Progenitor cell of endocrine pancreas (in vitro differentiated cells): ENCODE measurements at places on chromosomes 7 and 10.

GRCh38 chr7:17617857-17618651, 319.6 kb downstream of the AHR start:
- H3K36me3 ChIP-seq, result no peaks in the 10 kb centered on the region
- H3K4me1 ChIP-seq, result peaks cover 25% of the 10 kb centered on the region
- peak overlapping the region; percentile 67 for H3K4me3 ChIP-seq
- no peak for DNase-seq
- peak overlapping the region; percentile 76 for H3K27ac ChIP-seq

- no peaks in the 10 kb centered on the region for H3K4me1 ChIP-seq
- H3K36me3 ChIP-seq, result no peaks in the 10 kb centered on the region
- no peaks in the 10 kb centered on the region for H3K27me3 ChIP-seq
- H3K4me3 ChIP-seq, result no peak overlapping the region
- peak; percentile 70 for DNase-seq
- H3K27ac ChIP-seq, result no peak overlapping the region
Observed at GRCh38 chr10:132223156-132223590, 36.4 kb downstream of the DPYSL4 start.

GRCh38 chr7:77498659-77499379, 38.3 kb upstream of the PTPN12 start:
- no peaks in the 10 kb centered on the region for H3K4me1 ChIP-seq
- no peak overlapping the region for H3K4me3 ChIP-seq
- no peak overlapping the region for H3K27ac ChIP-seq
- DNase-seq, result no peak
- H3K27me3 ChIP-seq, result no peaks in the 10 kb centered on the region
- no peaks in the 10 kb centered on the region for H3K36me3 ChIP-seq

DNA sequence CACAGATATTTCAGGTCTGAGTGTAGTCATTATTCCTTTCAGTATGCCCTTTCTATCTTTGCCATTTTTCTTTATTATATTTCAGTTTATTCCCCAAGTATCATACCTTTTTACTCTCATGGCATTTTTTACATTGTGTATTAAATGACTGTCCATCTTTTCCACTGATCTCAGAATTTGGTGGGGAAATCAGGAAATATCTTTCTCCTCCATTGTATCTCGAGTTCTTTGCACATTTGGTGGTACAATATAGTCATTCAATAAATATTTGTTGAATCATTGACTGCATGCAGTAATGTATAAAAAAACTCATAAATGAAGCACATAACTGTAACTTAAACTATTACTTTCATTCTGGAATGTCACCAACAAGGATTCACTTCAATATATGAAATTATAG, 354.7 kb downstream of the HGF start:
- no peak overlapping the region for H3K4me3 ChIP-seq
- H3K4me1 ChIP-seq, result peaks cover 9% of the 10 kb centered on the region
- H3K27ac ChIP-seq, result no peak overlapping the region
- no peaks in the 10 kb centered on the region for H3K27me3 ChIP-seq

DNA sequence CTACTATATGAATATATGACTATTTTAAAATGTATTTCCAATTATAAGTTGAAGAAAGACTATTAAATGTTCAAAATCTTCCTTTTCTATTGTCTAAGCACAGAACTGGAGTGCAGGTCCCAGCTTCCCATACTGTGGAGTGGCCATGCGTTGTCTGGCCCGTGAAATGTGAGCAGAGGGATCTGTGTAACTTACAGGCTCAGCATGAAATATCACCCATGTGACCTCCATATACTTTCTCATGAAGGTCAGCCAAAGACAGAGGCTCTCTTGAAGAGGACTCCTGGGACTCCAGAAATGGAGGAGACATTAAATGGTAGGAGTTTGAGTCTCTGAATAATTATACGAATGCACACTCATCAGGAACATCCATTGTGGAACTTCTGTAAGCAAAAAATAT, 92.4 kb upstream of the CAV2 start:
- H3K27ac ChIP-seq, result no peak overlapping the region
- H3K36me3 ChIP-seq, result peaks cover 1% of the 10 kb centered on the region
- H3K4me3 ChIP-seq, result no peak overlapping the region
- H3K27me3 ChIP-seq, result no peaks in the 10 kb centered on the region
- H3K4me1 ChIP-seq, result peaks cover 4% of the 10 kb centered on the region
- no peak for DNase-seq

DNA sequence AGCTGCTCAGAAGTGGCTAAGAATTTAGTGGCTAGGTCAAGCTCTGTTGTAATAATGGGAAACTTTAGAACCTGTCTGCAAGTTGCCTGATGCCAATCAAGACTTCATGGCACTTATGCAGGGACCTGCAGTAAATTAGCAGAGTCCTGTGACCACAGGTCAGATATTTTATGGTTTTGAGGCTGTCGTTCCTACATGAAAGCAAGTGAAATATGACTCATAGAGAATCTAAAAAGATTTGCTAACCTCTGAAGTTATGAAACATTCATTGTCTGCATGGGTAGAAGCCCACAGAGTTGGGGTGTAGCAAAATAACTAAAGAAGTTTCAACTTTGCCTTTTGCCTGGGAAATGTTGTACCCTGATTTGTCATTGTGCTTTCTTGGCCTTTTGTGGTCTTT, 32.3 kb downstream of the SLC39A12 start:
- peaks cover 2% of the 10 kb centered on the region for H3K4me1 ChIP-seq
- DNase-seq, result no peak
- H3K4me3 ChIP-seq, result no peak overlapping the region
- no peak overlapping the region for H3K27ac ChIP-seq
- H3K36me3 ChIP-seq, result no peaks in the 10 kb centered on the region
- peaks cover 4% of the 10 kb centered on the region for H3K27me3 ChIP-seq

DNA sequence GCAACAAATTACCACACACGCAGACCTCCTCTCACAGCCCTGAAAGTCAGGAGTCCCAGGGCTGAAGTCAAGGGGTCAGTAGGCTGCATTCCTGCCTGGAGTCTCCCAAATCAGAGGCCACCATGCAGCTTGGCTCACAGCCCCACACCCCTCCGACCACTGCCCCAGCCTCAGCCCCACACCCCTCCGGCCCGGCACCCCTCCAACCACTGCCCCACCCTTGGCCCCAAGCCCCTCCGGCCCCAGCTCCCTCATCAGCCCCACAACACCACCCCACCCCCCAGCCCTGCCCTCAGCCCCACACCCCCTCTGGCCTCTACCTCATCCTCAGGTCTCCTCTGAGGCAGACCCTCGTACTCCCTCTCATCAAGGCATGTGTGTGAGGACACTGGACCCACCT, 85.7 kb downstream of the DIP2C start:
- H3K4me3 ChIP-seq, result no peak overlapping the region
- H3K36me3 ChIP-seq, result no peaks in the 10 kb centered on the region
- no peak for DNase-seq
- H3K27ac ChIP-seq, result no peak overlapping the region
- peaks cover 31% of the 10 kb centered on the region for H3K4me1 ChIP-seq

DNA sequence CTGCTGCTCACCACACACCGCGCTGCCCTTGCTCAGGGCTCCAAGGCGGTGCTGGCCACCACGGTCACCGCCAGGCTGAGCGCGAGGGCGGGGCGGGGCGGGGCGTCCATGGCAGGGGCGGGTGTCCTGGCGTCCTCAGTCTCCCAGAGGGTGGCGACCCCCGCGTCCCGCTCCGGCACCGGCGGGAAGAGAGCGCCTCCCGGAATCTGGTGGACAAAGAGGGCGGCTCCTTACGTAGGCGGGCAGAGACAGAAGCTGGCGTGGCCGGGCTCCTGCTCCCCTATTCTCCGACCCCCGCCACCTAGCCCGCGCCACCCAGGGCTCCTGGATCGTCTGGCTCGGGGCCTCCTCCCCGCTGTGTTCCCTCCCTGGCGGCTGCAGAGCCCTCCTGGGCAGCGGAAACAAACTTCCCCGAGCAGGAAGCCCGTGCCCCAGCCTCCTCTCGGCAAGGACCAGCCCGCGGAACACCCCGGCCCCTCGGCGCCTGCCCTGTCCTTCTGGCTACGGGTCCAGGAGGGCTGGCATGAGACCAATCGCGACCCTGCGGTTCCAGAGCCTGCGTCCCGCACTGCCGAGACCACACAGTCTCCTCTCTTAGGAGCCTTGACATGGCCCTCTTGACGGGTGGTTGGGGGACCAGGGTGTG, 133.8 kb upstream of the ZNF92 start:
- peak overlapping the region; percentile 74 for H3K27ac ChIP-seq
- peak overlapping the region; percentile 75 for H3K4me3 ChIP-seq
- H3K27me3 ChIP-seq, result peaks cover 3% of the 10 kb centered on the region
- H3K4me1 ChIP-seq, result peaks cover 2% of the 10 kb centered on the region
- DNase-seq, result peak; percentile 72

DNA sequence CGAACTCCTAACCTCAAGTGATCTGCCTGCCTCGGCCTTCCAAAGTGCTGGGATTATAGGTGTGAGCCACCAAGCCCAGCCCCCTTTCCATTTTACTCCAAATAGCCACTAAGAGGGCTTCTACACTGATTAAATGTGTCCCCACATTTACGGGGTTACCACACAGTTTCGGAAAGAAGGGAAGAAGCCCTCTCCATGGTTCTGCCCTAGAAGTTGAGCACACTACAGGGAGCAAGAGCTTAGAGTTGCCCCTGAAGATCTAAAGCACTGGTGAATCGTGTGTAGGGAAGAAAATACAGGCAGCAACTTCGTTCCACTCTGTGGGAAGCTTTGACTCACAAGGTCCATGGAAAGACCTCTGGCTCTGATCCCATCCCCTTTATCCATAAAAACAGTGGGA, 133.0 kb upstream of the PRKCQ start:
- peaks cover 31% of the 10 kb centered on the region for H3K27me3 ChIP-seq
- no peak for DNase-seq
- H3K36me3 ChIP-seq, result no peaks in the 10 kb centered on the region
- H3K4me3 ChIP-seq, result no peak overlapping the region

DNA sequence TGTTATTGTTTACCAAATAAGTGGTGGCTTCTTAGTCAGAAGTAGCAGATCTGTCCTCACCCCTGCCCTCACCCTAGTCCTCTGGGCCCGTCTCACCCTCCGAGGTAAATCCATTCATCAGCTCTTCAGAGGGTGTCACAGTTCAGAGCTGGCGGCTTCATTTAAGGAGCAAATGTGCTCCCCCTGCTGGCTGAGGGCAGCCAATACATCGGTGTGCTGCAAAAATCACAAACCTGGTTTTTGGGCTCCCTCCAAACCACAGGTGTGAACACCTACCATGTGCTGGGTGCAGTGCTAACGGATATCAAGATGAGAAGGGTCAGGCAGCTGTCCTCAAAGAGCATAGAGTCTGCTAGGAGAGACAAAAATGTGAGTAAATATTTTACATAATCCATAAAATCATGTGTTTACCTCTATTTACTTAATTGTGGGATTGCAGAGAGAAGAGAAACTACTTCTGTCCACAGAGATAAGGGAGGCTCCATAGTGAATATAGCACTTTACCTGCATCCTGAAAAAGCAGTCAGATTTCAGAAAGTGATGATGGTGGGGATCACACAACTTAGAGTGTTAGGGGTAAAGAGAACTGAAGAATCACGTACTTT, 15.5 kb upstream of the CRTAC1 start:
- H3K27me3 ChIP-seq, result peaks cover 40% of the 10 kb centered on the region
- H3K27ac ChIP-seq, result no peak overlapping the region
- H3K4me3 ChIP-seq, result no peak overlapping the region
- H3K36me3 ChIP-seq, result no peaks in the 10 kb centered on the region
- no peaks in the 10 kb centered on the region for H3K4me1 ChIP-seq
- DNase-seq, result peak; percentile 51

DNA sequence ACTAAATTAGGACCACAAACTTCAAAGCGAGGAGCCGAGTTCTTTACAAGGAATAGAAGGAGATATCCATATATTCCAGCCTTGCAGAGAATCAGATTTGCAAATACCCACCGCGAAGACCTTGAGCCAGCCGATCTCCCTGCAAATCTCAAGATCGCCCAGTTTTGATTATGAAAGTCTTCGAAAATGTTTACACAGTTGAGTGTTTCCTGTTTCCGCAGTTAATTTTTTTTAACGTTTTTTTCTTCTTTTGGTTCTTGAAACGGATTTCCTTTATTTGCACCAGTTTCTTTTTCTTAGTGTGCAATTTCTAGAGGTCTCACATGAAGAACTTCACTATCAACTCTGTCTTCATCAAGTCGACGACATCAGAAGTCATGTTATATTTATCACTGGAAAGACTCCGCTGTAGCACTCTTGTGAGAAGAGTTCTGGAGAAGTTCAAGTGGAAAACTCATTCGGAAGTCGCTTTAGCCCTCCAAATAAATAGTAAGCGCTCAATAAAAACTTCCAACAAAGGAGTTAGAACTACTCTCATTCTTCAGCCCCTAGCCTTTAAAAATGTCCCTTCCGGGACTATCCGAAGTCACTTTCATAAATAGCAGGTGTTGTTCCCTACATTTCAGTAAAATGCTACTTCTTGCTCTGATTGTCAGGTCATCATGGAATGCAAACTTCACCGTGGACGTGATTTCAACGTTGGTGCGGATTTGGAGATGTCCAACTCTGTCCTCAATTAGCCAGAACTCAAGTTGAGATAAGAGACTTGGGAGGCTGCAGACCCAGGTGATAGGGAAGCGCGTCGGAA, 11.9 kb upstream of the SPAG6 start:
- no peak overlapping the region for H3K4me3 ChIP-seq
- H3K27ac ChIP-seq, result peak overlapping the region; percentile 62
- H3K36me3 ChIP-seq, result peaks cover 19% of the 10 kb centered on the region
- peaks cover 70% of the 10 kb centered on the region for H3K27me3 ChIP-seq

GRCh38 chr10:77626266-77626935, 11.2 kb downstream of the KCNMA1 start:
- DNase-seq, result no peak
- H3K4me3 ChIP-seq, result no peak overlapping the region
- H3K27ac ChIP-seq, result no peak overlapping the region
- peaks cover 42% of the 10 kb centered on the region for H3K27me3 ChIP-seq
- no peaks in the 10 kb centered on the region for H3K36me3 ChIP-seq
- no peaks in the 10 kb centered on the region for H3K4me1 ChIP-seq

DNA sequence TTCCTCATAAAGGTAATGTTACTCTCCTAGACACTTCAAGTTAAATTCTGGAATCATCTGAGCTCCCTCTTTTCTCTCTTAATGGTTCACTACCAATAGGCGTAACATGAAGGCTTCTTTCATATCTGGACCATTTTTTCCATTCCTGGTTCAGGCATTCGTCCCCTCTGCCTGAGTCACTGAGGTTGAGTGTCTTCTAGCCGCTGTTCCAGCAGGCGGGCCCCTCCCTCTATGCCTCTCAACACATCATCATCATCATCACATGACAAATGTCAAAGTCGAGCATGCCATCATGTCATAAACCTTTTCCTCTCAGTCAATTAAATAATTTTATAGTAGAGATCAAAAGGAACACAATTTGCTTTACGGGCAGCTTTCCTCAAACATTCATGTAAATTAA, 168.9 kb upstream of the ASAH2 start:
- DNase-seq, result no peak
- H3K27me3 ChIP-seq, result peaks cover 9% of the 10 kb centered on the region
- H3K36me3 ChIP-seq, result no peaks in the 10 kb centered on the region
- H3K4me3 ChIP-seq, result no peak overlapping the region
- no peak overlapping the region for H3K27ac ChIP-seq

DNA sequence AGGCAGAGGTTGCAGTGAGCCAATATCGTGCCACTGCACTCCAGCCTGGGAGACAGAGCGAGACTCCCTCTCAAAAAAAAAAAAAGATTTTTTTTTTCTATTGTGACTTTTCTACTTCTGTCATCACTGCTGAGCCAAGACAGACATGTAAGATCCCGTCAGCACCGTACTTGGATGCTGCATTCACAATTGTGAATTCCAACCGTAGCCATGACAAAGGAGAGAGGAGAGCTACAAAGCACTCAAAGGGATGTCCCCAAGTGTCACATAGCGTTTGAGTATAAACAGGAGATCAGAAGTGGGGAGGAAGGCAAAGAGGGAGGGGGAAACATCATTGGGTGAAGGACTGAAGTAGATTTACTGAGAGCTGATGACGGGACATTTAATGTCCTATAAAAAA, 144.2 kb downstream of the PRPF18 start:
- peaks cover 18% of the 10 kb centered on the region for H3K4me1 ChIP-seq
- H3K4me3 ChIP-seq, result no peak overlapping the region
- H3K36me3 ChIP-seq, result peaks cover 8% of the 10 kb centered on the region
- no peak for DNase-seq
